ENCODE measurements at places on chromosomes 11 and 22.

DNA sequence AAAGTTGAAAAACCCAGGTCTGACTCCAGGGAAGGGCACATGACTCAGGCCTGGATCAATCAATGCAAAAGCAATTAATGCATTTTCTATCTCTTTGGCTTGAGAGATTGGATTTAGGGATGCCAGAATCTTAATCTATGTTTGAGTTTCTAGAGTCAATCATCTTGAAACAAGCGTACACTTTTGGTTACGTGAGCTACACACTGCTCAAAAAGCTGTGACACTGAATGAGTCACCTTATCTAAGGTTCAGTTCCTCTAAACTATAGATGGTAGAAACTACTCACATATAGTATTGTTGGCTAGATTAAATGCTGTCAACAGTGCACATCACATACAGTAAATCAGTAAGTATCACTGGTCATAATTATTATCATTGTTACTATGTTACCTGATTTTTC is 24.2 kb downstream of the MRE11 start:
- no peak for DNase-seq

- DNase-seq = no peak
Measured at GRCh38 chr11:128412847-128413791, 174.2 kb downstream of the ETS1 start.

- no peak for DNase-seq
Measured at GRCh38 chr11:2798951-2799761, 86.4 kb downstream of the CDKN1C start.

DNA sequence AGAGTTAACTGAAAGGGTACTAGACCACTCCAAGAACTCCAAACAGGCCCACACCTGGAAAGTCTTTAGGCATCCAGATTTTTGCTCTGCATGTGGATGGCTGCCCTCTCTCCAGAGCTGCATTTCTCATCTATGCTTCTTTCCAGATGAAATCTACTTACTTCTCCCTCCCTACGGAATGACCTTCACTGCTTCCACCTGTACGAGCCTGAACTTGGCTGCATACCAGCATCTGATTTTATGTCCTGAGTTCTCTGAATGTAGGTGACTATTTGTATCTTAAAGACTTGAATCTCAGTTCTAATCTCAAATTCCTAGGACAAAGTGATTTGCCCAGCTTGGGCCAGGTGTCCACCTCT is 13.3 kb downstream of the CELF1 start:
- no peak for DNase-seq

DNA sequence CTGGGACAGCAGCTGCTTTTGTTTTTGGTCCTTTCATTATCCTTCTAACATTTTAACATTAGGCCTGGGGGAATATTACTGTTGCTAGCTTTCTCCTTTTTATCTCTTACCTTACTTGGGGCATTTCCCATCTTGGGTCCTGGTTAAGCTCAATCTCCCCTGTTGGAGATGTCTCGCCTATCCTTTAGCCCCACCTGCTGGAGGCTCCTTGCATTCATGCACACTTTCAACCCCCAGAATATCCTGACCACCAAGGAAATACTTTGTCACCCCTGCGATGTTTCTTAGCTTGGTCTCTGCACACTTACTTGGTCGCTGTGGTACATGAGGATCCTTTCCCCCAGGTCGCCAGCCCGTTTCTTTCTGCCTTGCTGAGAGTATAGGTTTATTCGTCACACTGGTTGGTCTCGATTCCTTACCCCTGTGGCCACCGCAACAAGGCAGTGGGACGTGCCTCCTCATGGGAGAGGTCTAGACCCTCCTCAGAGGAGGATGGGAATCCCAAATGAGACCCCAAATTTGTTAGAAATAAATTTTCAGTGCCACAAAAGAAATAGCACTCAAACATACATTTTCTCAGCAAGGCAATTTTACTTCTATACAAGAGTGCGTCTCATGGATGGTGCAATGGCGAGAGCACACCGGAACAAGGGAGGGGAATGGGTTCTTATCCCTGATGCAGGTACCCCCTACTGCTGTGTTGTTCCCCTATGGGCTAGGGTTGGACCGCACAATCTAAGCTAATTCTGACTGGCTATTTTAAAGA is 5.4 kb upstream of the TXN2 start:
- DNase-seq = no peak

DNA sequence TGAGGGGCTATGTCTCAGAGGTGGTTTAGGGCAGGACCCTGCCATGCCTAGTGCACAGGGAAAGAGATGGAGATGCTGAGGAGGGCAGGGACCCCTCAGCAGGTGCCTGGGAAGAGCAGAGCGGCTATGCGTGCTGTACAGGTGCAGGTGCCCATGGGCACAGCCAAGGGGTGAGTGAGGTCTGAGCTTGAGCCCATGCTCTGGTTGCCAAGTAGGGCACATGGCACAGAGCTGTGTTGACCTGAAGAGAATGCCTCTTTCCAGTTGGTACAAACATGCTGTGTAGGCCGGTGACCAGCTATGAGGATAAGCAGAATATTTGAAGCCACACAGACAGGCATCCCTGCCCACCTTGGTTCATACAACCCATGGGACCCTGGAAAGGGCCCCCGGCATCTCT is 65.8 kb upstream of the NECTIN1 start:
- DNase-seq = no peak

DNA sequence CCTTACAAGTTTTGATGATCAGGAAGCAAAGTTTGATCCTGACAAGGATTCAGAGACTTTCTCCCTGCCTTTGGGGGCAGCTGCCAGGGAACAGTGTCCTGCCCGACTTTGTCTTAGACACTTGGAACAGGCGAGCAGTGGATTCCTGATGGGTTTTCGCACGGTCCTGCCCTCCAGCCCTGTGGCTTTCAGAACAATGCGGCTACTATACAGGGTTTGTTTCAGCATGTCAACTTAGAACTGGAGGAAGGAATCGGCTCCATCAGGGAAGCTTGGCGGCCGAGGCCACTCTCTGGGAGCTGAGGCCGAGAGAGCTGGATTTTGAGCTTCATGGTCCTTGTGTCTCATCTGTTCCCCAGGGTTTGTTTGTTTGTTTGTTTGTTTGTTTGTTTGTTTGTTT is 11.5 kb downstream of the ANO1 start:
- DNase-seq = no peak

DNA sequence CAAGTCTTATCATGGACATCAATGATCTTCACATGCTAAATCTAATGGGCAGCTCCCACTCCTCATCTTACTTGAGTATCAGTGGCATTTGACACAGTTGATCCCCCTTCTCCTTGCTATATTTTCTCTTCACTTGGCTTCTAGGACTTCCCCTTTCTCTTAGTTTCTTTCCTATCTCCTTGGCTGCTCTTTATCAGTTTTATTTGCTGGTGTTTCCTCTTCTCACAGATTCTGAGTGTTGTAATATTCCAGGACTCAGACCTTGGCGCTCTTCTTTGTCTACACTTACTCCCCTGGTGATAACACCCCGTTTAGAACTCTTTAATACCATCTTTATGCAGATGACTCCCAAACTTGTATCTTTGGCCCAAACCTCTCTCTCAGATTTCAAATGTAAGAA is 33.9 kb upstream of the RASSF10 start:
- DNase-seq = no peak

DNA sequence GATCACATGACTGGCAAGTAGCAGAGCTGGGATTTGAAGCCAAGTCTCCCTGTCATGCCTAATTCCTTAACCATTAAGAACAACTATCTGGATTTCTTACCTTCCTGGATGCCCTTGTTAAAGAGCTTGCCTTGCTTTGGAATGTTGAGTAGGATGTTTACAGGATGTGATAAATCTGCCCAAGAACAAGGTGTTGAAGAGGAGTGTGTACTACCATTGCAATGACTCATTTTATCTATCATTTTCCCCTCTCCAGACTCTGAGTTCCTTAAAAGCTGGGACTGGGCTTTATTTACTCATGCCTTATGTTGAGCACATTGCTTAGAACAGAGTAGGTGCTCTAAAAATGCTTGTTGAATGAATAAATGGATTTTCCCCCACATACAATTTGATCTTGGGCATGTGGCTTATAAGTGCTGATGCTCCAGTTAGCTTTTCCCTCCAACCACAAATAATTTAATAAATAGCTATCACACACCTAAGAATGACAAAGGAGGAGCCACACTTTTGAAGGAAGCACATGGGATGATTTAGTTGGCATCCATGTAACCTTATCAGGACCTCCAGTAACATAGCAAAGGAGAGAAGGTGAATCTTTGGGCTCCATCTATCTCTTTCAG is 268.6 kb upstream of the SESN3 start:
- DNase-seq = no peak

DNA sequence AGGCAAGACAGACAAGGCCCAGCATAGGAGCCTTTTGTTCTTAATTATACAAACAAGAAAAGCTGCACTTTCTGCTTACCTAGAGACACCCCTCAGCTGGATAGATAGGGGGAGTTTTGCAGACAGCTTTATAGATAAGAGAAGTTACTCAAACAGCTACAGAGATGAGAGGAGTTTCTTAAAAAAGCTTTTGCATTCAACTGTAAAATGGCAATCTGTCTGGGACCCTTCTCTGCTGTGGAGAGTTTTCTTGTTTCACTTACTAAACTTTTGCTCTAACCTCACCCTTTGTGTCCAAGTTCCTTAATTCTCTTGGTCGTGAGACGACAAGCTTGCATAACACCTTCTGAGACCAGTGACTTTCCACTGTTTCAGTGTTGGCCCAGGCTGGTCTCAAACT is 103.8 kb upstream of the CHORDC1 start:
- DNase-seq = no peak

DNA sequence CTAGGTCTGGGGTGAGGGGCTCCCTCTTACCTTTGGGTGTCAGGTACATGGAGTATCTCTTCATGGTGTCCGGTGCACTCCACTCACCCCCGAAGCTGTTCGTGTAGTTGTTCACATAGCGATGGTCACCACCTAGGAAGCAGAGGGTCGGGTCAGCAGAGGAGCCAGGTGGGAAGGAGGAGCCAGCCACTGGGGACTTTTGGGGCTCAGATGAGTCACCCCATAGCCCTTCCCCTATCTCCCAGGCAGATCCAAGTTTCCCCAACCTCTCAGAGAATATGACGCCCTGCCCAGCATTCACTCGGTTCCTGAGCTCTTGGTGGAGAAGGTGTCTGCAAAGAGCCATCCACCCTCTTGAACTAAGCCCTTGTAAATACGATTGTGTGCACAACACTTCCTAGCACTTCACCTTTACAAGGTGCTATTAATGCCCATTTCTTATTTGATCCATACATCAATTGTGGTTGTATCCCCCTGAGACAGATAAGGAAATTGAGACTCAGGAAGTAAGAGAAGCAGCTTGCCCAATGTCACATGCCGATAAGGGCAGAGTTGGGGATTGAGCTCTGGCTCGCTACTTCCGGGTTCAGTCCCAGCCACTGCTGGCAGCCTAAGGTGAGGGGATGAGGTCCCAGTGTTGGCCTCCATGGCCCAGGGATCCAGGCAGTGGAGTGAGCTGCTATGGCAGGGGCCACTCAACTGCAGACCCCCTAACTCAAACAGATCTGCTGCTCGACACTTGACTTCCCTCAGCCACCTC is 14.8 kb downstream of the TRIM29 start:
- DNase-seq = no peak

DNA sequence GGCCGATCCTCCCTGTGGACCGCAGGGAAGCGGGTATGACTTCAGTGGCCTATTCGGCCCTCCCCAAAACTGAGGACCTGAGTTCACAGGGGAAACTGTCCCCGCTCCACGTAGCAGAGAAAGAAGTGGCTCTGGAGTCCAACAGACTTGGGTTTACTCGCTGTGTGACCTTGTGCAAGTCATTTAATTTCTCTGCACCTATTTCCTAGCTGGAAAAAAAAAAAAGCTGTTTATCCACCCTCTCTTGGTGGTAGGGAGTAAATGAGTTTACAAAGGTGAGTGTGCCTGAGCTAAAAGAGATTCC is 2.2 kb downstream of the SPON1 start:
- DNase-seq = no peak

DNA sequence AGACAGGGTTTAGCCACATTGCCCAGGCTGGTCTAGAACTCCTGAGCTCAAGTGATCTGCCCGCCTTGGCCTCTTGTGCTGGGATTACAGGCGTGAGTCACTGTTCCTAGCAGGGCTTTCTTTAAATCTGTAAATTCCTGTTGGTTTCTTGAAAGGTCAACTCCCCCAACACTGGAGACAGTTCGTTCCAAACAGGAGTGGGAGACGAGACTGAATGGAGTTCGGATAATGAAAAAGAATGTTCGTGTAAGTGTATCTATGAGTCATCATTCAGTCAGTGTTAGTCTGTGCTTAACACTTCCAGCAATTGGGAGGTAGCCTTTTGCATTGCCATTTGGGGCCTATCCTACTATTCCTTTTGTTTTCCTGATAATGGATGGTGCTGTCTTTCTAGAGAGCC is 10.0 kb upstream of the BACE1-AS start:
- DNase-seq = no peak

- DNase-seq = no peak
Measured at GRCh38 chr11:86938900-86939880, 16.0 kb downstream of the FZD4 start.

- DNase-seq = no peak
Measured at GRCh38 chr22:26889802-26890201, 232.4 kb downstream of the MIAT start.

GRCh38 chr11:130068986-130069658 is 572 bp upstream of the APLP2 start:
- DNase-seq = peak; percentile 73

DNA sequence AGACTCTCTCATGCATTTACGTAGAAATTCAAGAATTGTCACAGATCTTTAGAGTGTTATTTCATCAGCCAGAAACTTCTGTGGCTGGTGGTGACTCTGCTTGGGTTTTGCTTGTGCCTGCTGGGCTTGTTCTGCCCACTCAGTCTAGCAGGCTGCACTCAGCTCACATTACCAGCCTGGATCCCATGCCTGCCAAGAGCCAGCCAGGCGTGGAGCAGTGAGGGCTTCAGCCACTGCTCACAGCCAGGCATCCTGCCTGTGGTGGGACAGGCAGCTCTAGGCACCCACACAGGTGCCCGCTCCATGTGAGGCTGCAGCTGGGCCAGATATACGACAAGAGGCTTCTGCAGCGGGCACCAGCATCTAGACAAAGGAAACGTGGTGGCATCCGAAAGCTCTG is 1213.3 kb upstream of the RAG2 start:
- no peak for DNase-seq

DNA sequence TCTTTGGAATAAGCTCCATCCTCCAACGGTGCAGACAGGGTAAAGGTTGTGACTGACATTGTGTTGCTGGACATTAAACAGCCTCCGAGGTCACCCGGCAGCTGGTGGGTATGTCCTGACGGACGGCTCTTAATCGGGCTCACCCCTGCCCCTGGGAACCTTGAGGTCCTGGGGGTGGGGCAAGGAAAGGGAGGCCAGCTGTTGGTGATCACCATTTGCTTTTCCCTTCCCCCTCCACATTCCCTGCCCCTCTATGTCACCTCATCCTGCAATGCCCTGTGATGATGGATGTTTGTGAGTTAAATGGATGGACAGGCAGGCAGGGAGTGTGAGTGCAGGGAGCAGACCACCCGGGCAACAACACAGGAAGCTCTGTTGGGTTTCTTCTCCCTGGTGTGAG is 26.3 kb downstream of the APLNR start:
- no peak for DNase-seq

DNA sequence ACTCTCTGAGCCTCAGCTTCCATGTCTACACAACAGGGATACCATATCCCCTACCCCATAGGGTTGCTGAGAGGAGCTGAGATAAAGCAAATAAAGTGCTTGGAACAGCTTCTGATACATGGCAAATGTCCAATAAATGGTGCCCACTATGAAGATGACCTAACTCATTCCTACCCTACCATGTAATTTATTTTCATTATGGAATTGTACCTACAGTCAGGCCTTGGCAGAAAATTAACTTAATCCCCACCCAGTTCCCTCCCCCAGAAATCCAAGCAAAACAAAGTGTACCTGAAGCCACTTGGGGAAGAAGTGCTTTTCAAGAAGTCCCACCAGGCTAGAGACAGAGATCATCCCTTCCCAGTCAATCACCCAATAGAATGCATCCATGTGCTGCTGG is 10.8 kb downstream of the SRRD start:
- DNase-seq = no peak

All from 8988T (cell line).